ENCODE measurements at places on chromosomes 1 and 21.

GRCh38 chr1:229447809-229448252 lies 13.9 kb upstream of the ACTA1 start:
- no peak overlapping the region for H3K4me3 ChIP-seq
- H3K4me1 ChIP-seq: peaks cover 4% of the 10 kb centered on the region
- no peaks in the 10 kb centered on the region for H3K27me3 ChIP-seq
- H3K27ac ChIP-seq: no peak overlapping the region
- peaks cover 97% of the 10 kb centered on the region for H3K36me3 ChIP-seq
- DNase-seq: no peak

DNA sequence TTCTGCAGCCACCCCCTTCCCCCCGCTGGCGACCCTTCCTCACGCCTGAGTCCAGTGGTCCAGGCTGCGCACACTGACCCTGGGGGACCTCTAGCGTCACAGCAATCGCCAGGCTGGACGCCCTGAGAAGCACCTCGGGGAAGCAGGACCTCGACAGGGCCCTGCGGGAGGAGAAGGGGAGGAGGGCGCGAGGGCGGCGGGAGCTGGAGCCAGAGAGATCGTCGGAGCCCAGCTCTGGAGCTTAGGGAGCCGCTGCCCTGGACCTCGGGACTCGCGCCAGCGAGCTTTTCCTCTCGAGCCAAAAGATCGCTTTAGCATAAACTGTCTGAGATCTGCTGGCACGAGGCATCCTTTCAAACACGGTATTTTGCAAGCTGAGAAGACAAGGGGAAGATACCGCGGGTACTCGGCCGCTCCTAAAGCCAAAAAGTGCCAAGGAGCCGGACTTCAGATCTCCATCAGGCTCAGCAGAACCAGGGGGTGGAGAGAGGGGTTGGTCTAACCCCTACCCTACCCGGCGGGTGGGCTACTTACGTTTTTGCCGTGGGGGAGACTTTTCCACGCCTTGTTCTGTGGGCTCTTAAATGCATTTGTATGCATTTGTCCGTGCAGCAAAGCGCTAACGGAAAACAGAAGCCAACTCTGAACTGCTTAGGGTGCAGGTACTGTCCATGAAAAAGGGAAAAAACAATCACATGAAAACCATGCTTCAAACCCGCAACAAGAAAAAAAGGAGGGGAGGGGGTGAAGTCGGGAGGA lies 586 bp downstream of the COL24A1 start:
- no peak overlapping the region for H3K27ac ChIP-seq
- peak overlapping the region; percentile 6 for H3K4me3 ChIP-seq
- H3K4me1 ChIP-seq: peaks cover 20% of the 10 kb centered on the region
- H3K36me3 ChIP-seq: no peaks in the 10 kb centered on the region

DNA sequence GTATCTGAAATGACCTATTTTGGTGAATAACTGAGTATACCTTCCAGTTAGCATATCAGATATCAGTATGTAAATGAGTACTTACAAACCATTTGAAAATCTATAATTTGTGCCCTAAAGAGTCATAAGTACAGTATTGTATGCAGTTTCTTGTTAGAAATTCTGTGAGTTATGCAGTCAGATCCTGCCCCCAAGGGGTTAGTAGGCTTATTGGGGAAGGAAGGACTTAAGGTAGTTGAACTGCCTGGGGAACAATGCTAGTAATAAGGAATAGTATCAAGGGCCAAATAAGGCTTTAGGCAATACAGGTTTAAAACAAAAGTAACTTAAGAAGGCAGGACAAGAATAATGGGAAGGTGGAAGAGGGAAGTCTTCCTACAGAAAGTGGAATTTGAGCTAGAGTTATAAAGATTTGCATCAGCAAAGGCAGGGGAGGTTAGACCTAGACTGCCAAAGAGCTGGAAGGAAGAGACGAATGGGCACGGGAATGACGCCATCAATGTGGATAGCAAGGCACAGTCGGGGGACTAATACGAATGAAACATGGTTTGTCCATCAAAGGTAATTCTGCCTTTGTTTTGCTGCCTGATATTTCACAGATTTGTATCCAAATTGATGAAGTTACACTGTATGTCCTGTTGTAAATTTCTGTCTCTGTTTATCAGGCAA lies 182.9 kb upstream of the DPYD start:
- no peaks in the 10 kb centered on the region for H3K4me1 ChIP-seq
- H3K4me3 ChIP-seq: no peak overlapping the region
- H3K36me3 ChIP-seq: no peaks in the 10 kb centered on the region
- no peak overlapping the region for H3K27ac ChIP-seq
- DNase-seq: no peak
- peaks cover 8% of the 10 kb centered on the region for H3K27me3 ChIP-seq

DNA sequence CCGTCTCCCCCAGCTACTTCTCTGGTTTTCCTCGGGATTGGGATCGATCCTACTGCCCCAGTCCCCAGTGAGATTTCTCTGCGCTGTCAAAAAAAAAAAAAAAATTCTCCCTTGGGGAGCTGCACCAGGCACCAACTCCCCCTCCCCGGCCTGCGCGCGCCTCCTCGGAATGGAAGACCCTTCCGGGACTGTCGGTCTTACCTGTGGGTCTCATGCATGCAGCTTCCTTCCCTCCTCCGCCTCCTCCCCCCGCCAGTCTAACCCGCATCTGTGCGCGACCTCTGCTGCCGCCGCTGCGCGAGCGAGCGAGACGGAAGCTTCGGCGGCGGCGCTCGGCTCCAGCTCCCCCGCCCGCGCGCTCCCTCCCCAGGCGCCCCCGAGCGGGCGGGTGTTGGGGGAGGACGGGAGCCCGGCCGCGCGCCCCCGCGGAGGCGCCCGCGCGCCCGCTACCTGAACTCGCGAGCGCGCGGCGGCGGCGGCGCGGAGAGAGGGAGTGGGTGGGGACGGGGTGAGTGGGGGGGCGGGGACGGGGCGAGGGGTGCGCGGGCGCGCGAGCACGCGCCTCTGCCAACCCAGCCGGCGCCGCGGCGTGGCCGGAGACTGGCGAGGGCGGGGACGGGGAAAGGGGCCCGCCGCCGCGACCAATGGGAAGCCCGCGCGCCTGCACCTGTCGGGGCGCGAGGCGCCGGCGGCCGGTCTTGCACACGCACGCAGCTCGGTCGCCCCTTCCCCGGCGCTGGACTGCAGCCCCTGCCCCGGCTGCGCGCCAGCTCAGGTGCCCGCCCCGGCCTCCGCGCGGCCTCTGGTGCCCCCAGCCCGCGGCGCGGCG lies at the start of gene SUSD4:
SUSD4 (minus strand) TSS at position 321 of the 829 bp plus-strand sequence. CDS start 751 bp downstream, outside the sequence.
- H3K27ac ChIP-seq: no peak within 1 kb of the TSS
- H3K4me3 ChIP-seq: peak within 1 kb of the TSS; percentile 55
- peaks cover 4% of the 10 kb centered on the region for H3K27me3 ChIP-seq
- DNase-seq: no peak
- no peaks in the 10 kb centered on the region for H3K36me3 ChIP-seq

DNA sequence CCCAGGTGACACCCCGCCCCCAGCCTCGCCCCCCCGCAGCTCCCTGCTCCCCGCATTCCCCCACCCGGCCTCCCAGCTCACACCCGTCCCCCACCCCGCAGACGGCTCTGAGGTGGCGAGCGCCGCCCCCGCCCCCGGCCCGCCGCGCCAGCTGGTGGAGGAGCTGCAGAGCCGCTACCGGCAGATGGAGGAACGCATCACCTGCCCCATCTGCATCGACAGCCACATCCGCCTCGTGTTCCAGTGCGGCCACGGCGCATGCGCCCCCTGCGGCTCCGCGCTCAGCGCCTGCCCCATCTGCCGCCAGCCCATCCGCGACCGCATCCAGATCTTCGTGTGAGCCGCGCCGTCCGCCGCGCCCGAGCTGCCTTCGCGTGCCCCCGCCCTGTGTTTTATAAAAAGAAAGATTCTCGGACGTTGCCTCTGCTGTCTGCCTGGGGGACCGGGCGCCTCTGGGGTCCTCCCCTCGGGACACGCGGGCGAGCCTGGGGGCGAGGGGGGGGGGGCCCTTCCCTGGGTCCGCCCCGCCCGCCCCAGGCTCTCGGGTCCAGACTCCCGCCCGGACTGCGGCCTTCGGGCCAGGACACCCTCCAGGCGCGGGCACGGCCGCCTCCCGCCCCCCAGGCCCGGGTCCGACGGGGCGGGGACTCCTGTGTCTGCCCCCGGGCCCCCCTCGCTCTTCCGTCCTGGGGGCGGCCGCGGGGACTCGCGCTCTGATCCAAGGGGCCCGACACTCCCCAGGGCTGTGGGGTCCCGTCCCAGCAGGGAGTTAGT lies 1.6 kb upstream of the MMP23B start:
- peaks cover 33% of the 10 kb centered on the region for H3K4me1 ChIP-seq
- peaks cover 13% of the 10 kb centered on the region for H3K36me3 ChIP-seq
- peak overlapping the region; percentile 24 for H3K4me3 ChIP-seq
- DNase-seq: peak; percentile 77
- peak overlapping the region; percentile 94 for H3K27ac ChIP-seq

- H3K27ac ChIP-seq: no peak overlapping the region
- DNase-seq: no peak
- H3K36me3 ChIP-seq: no peaks in the 10 kb centered on the region
- no peaks in the 10 kb centered on the region for H3K4me1 ChIP-seq
These were observed 16.9 kb upstream of the IFNGR2 start for GRCh38 chr21:33386222-33386784.

DNA sequence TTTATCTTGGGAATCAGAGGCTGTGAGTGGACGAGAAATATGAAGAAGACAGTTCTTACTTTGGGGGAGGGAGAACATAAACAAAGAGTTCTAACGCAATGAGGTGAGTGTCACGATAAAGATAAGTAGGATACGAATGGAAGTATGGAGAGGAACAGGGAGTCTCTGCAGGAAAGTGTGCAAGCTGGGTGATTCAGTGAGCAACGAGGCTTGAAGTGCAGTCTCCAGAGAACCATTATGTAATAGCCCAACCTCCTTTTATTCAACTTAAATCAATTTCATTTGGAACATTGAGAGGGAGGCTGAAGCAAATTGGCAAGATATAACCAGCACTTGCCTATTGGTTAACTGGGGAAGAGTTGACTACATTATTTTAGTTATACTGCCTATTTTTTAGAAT lies 99.3 kb upstream of the PLD5 start:
- no peak overlapping the region for H3K4me3 ChIP-seq
- no peaks in the 10 kb centered on the region for H3K27me3 ChIP-seq
- no peaks in the 10 kb centered on the region for H3K4me1 ChIP-seq
- no peak overlapping the region for H3K27ac ChIP-seq
- no peak for DNase-seq

DNA sequence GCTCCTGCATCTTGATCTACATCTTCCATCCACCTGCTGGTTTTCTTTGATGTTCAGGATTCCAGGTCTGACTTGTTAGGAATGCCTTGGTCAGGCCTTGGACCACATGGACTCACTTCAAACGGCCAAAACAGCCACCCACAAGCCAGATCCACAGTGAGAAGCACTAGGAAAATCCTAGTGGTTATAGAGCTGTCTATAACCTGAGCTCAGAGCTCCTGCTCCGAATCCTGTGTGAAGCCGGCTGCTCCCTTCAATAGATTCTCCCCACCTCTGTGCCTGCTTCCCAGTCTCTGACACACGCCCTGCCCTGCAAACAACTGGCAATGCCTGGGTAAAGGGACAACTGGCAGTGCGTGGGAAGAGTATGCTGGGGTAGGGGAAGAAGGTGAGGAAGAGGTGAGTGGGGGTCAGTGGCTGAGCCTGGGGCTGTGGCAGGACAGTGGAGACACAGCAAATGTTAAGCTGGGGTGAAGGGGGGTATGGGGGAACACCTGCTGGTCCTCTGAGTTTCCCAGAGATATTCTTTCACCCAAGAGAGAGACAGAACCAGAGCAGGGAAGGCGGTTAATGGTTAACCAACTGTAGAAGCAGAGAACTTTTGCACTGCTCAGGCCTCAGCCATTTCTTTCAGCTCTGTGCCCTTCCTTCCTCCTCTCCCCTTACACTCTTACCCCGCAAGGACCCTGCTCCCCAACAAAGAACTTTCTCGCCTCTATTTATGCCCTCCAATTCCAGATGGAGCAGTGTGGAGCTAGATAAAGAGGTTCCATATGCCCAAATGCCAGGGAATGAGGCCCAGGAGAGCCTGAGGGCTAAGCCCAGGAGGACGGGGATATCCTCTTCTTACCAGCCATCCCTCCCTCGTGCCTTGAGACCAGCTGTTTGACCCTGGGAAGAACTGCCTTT lies 4.5 kb downstream of the PLXNA2 start:
- peaks cover 6% of the 10 kb centered on the region for H3K36me3 ChIP-seq
- peaks cover 86% of the 10 kb centered on the region for H3K4me1 ChIP-seq
- DNase-seq: no peak
- H3K27ac ChIP-seq: peak overlapping the region; percentile 54

DNA sequence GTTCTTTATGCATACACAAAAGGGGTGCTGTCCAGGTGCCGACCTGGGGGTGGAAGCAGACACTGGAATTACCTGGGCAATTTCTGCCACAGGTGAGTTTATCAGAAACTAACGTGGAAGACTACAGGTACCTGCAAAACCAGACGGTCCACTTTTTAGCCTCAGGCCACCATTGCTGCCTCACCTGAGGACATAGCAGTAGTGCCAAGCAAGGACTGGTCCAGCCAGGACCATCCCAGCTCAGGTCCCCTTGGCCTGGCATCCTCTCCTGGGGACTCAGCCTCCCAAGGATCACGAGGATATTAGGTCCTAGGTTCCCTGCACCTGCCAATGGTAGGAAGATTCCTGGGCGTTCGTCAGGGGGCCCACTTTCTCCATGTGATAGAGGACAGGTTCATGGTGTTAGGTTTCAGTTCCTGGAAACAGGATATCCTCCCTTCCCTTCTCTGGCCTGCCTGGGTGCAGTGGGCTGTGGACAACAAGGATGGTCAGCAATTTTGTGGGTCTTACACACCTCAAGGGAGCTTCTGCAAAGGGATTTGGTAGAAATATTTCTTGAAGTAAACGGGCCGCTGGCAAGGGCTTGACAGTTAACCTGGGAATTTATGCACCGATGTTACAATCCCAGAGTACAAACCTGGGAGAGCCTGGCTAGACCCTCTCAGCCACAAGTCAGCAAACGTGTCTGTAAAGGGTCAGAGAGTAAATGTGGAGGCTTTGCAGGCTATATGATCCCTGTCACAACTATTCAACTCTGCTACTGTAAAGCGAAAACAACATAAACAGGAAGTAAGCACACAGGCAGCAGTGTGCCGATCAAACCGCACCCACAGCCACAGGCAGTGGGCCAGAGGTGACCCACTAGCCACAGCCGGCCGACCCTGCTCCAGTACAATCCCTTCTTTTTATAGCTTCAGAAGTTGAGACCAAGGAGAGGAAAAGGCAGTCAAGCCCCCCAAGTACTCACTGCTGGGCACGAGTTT lies 71.4 kb upstream of the RAB4A start:
- H3K27me3 ChIP-seq: no peaks in the 10 kb centered on the region
- peak overlapping the region; percentile 36 for H3K4me3 ChIP-seq
- no peaks in the 10 kb centered on the region for H3K4me1 ChIP-seq
- no peak overlapping the region for H3K27ac ChIP-seq

DNA sequence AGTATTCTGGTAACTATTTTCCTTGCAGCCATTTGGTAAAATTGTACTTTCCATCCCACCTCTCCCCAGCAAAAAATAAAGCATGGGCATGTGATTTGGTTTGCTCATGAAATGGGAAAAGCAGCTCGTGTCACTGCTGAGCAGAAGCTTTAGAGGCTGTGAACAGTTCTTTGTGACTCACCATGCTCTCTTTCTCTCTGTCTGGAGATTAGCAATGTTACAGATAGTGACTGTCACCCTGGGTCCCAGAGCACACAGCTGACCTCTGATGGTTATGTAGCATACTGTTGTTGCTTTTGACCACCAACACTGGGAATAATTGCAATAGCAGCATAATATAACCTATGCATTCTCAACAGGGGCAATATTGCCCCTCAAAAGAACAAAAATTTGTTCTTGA lies 70.6 kb downstream of the RGS2 start:
- peak overlapping the region; percentile 30 for H3K27ac ChIP-seq
- no peak overlapping the region for H3K4me3 ChIP-seq
- H3K4me1 ChIP-seq: peaks cover 6% of the 10 kb centered on the region
- no peaks in the 10 kb centered on the region for H3K27me3 ChIP-seq
- no peak for DNase-seq
- H3K36me3 ChIP-seq: no peaks in the 10 kb centered on the region

All from heart left ventricle (tissue), 16 donors.